ENCODE measurements at places on chromosomes 12 and 14.

DNA sequence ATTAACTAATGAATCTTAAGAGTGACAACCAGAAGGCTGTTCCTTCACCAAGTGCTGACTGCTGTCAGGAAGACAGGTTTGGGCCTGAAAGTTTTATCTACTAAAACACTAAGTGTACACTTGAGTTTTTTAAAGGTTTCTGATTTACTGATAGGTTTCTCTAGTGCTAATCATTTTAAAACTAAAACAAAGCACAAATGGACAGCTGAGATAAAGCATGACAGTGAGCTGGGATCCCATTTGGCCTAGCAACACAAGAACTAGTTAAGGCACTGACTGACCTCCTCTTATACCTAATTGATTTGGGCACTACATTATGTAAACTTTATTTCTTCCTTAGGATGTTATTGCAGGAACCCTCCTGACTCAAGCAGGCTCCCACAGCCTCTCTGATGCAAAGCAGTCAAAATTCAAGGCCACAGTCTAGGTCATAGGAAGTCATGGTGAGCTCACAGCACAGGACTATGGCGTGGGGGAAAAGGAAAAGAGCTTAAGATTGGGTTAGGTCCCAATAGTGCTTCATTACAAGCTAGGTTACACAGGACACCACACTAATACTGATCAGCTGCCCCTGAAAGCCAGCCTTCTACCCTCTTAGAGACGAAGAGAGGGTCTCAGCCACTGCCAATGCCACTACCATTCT, 3.5 kb downstream of the STXBP6 start:
- DNase-seq, result peak; percentile 5

DNA sequence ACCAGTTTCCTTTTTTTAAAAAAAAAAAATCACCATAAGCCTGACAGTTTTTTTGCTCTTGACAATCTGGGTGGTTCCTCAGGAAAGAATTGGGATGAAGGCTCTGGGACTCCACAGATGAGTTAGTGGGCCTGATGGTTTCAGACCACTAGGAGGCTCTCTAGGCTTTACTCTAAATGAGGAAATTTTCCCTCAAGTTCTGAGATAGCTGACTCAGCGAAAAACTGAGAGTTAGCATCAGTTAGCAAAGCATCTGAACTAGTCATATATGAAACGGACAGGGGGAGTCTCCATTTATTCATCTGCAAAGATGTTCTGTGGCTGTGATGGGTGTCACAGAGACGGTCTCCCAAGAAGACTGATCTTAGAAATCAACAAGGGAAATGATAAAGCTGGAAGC, 314.3 kb upstream of the OR4E1 start:
- DNase-seq, result peak; percentile 57

GRCh38 chr12:3897371-3897971, 24.3 kb upstream of the PARP11 start:
- DNase-seq, result no peak

DNA sequence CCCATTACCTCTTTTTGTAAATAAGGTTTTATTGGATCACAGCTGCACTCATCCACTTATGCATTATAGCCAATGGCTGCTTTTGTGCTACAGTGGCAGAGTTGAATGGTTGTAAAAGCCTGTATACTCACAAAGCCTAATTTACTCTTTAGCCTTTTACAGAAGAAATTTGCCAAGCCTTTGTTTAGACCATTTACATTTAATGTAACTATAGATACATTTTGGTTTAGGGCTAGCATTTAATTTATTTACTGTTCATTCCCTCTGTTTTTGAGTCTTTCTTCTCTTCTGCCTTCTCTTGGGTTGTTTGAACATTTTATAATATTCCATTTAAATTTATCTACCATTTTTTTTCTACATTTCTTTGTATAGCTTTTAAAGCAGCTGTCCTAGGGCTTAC, 217.1 kb upstream of the AMIGO2 start:
- DNase-seq, result no peak
